ENCODE measurements at places on chromosomes 16 and 17.

DNA sequence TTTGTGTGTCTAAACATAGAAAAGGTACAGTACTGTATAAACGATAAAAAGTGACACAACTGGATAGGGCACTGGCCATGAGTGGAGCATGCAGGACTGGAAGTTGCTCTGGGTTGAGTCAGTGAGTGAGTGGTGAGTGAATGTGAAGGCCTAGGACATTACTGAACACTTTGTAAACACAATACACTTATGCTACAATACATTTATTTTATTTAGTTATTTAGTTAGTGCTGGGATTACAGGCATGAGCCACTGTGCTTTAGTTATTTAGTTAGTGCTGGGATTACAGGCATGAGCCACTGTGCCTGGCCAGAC is 4.6 kb downstream of the CFAP20 start:
- no peak for DNase-seq

DNA sequence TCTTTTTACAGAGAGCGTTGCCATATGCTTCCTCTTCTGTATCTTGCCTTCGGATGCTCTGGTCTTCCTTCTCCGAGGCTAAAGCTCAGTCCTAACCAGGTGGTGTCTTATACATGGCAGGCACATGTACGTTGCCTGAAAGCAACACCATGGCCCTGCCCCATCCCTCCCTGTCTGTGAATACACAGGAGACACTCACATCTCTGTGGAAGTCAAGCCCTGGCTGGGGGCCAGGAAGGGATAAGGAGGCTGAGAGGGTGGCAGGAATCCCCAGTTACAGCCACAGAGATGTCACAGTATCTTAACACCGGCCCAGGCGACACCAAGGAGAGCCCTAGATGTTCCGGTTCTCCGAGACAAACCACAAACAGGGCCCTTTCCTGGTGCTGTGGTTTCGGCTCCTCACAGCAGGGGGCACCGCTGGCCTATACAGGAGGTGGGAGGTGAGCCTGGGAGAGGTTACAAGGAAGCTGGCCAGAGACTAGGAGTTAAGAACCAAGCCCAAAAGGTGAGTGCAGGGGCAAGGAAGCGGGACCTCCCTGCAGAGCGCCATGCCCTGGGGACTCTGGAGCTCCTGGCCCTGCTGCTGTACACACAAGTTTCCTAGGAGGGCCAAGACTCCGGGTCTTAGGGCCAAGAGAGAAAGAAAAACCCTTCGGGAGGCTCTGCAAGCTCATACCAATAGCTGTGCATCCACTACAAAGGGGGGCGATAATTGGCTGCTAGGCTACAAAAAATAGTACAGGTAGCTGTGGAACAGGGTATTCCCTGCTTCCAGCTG is 41.7 kb downstream of the SRL start:
- DNase-seq: peak; percentile 46

DNA sequence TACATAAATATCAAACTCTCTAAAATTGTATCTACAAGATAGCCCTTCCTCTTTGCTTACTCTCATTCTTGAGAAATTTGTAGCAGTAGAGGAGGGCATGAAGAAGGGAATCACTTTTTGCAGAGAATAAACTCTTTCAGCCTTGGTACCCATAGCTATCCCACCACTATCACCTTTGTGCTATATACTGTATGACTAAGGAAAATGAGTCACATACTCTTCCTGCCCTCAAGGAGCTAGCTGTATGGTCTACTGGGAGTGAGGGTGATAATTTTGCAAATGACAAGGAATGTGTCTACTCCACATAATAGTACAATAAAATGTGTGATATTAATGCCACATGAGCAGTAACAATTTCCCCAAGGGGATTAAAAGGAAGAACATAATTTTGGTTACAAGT is 184.6 kb upstream of the WSB1 start:
- peak; percentile 10 for DNase-seq

- DNase-seq: no peak
Observed at GRCh38 chr17:73281928-73282327, 20.2 kb upstream of the CPSF4L start.

GRCh38 chr16:75254359-75254837 is 3.0 kb upstream of the BCAR1 start:
- DNase-seq: peak; percentile 39

- DNase-seq: no peak
Observed at GRCh38 chr16:73886426-73886825, 410.2 kb upstream of the PSMD7 start.

- no peak for DNase-seq
Observed at GRCh38 chr16:4301177-4301576, 14.7 kb upstream of the GLIS2 start.

- no peak for DNase-seq
Observed at GRCh38 chr17:41686281-41686680, 2.4 kb upstream of the EIF1 start.

DNA sequence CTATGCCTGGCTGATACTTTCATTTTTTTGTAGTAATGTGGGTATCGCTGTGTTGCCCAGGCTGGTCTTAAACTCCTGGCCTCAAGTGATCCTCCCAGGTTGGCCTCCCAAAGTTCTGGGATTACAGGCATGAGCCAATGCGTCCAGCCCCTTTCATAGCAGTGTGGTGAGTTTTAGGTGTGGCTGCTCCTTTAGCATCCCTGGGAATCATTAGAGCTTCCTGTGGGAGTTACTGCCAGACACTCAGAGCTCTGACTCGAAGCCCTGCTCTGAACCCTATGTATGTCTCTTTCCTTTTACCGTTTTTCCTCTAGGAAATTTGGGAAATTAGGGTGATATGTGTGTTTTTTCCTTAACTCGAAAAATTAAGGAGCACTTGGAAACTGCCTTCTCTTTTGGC is 44.5 kb downstream of the NDE1 start:
- DNase-seq: no peak

DNA sequence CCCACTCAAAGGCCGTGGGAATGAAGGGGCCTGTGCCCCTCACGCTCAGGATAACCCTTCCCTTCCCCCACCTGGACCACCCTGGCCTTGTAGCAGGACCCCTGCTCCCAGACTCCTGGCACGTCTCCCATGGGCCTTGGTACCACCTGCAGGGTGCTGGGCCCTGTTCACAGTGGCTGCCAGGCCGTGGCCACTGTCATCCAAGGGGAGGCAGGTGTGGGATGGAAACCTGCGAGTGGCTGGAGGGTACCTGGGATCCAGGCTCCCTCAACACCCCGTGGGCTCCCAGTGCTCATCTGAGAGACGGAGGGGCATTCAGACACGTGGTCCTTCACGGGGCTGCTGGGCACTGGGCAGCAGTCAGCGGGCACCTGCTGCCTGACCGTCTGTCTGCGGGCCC is 75.6 kb upstream of the CIBAR2 start:
- DNase-seq: no peak

- DNase-seq: no peak
Observed at GRCh38 chr17:32484041-32484461, 2.7 kb upstream of the CDK5R1 start.
